GM23338 (cell line): ENCODE measurements at places on chromosomes 1 and 21.

- peak; percentile 54 for DNase-seq
Measured at GRCh38 chr1:203273869-203274602, 31.3 kb upstream of the BTG2 start.

GRCh38 chr1:226738421-226738994 is 574 bp downstream of the ITPKB start:
- DNase-seq, result peak; percentile 68

GRCh38 chr1:221234791-221235190 is 355.5 kb downstream of the HLX start:
- DNase-seq, result no peak

DNA sequence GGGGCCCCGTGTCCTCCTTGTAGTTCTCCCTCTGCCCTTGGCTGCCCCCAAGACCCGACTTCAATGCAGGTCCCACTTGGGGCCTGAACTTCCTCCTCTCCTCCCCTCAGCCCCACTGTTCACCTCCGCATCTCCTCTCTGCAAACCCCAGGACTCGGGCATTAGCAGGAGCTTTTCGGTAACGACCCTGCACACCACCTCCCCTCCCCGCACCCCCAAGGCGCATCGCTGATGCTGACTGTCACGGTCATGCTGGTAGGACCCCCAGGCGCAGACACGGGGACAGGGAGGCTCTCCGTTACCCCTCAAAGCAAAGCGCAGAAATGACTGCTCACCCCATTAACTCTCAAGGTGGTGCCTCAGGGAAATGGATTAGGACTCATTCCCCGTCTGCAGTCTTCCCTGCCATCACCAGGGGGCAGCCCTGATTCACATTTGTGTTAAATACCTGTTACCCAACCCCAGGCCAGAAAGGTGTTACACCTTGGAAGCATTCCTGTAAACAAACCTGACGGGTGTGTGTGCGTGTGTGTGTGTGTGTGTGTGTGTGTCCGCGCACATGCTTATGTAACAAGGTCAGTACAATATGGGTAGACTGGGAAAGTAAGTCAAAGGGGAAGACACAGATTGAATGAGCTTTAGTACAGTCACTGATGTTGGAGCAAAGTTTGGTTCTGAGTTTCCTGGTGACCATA is 6.4 kb upstream of the GUCA2B start:
- peak; percentile 96 for DNase-seq

GRCh38 chr1:195697130-195697529 is 911.1 kb downstream of the KCNT2 start:
- DNase-seq, result no peak

- DNase-seq, result no peak
Measured at GRCh38 chr1:205534444-205534985, 30.0 kb downstream of the CDK18 start.

GRCh38 chr21:44487831-44488230 is 32.5 kb downstream of the LRRC3 start:
- peak; percentile 82 for DNase-seq

DNA sequence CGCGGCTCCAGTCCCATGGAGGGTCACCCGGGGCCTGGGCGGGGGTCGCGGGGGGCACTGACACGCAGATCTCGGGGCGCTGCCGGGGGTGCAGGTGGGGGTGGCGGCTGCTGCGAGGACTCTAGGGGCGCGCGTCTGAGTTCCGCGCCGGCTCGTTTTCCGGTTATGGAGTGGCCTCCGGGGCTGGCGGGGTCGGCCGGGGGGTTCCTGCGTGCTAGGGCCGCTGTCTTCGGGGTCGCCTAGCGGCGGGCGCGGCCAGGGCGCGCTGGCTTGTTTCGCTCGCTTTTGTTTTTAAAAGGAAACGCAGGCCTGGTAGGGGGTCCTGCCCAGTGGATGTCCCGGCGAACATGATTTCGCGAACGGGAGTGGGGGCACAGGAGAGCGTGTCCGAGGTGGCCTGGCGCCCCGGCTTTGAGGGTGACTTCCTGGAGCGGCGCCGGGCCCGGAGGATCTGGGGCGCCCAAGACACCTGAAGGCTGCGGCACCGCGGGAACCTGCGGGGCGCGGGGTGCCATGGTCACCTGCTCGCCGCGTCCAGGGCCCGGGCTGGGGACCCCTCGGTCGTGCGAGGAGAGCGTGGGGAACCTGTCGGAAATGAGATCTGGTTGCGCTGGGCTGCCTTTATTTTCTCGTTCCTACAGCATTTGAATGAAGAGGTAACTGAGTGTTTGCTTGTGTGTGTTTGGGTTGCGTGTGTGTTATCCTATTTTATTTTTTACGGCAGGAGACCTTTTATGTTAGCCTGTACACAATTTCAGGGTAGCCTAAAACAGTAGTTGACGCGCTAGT is 618 bp downstream of the ETS2 start:
- peak; percentile 54 for DNase-seq
